ENCODE measurements at places on chromosomes 4 and X.

- DNase-seq = no peak
Measured at GRCh38 chr4:155887045-155887444, 16.5 kb upstream of the TDO2 start.

GRCh38 chr4:141301216-141301615 is 80.5 kb downstream of the ZNF330 start:
- no peak for DNase-seq

DNA sequence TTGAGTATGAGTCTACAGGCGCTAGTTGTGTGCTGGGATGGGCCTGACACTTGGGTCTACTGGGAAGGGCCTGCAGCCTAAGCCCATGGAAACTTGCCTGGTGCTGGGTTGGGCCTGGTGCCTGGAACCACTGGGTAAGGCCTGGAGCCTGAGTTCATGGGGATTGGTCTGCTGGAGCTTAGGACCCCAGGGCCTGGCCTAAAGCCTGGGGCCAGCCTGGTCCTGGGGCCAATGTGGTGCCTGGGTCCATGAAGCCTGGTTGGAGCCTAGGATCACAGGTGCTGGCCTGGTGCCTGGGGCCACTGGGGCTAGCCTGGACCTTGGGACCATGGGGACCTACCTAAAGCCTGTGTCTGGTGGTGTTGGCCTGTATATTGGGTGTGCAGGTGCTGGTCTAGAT is 270.3 kb upstream of the GRIA3 start:
- no peak for DNase-seq

- no peak for DNase-seq
Measured at GRCh38 chr4:182140547-182140946, 102.7 kb upstream of the TENM3 start.

GRCh38 chrX:150898343-150899190 is at the start of gene CD99L2:
Gene CD99L2, minus strand, starts transcription at chrX:150898668. Its CDS starts 80 bp downstream, at chrX:150898588.
- peak; percentile 91 for DNase-seq

GRCh38 chr4:147360301-147360700 is 120.6 kb upstream of the EDNRA start:
- DNase-seq = no peak

- no peak for DNase-seq
Measured at GRCh38 chr4:14767142-14767541, 235.1 kb upstream of the CPEB2 start.

- no peak for DNase-seq
Measured at GRCh38 chr4:153008578-153009199, 72.6 kb downstream of the FHDC1 start.

- no peak for DNase-seq
Measured at GRCh38 chr4:186581421-186581820, 26.1 kb upstream of the MTNR1A start.

DNA sequence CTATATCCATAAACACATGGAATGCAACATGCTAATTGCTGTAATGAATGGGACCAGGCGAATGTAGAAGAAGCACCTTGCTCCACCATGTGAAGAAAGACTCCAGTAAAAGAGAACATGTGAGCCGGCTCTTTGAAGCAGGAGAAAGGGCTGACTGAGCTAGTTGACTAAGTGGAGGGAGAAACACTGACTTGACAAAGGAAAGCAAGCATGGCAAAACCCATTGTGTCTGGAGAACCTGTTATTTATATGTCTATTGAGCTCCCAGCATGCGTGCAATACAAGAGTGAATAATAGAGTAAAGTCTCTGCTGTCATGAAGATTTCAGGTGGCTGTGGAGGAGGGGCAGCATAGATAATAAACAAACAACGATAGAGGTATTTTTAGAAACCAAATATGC is 559.9 kb downstream of the RAB28 start:
- no peak for DNase-seq

DNA sequence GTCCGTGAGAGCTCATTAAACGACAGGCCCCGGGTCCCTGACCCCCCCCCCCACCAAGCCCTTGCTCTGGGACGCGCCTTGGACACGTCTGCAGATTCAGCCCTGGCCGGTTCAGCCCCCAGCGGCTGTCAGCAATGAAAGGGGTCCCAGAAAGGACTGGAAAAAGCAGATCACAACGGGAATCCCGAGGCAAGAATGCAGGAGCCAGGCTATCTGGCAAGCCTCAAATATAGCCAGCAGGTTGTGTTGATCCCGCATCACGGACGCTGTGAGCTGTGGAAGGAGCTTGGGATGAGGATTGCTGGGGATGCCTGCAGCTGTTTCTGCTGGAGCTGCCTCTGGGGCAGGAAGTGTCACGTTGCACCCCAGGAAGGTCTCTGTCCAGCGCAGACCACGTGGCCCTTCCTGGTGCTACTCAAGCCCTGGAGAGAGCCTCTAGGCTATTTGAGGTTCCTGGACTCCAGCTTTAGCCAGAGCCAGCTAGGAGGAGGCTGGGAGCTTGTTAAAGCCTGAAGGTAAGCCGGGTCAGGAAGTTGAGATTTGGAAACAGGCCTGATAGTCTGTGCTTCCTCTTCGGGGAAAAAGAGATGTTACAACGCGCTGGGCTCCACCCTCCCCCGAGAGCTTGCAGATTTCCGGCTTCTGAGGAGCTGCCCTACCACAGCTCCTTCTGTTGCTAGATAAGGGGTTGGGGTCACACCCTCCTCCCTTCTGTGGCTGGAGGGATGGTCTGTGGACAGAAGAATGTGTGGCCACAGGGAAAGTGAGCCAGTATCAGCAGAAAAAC is 19.3 kb upstream of the CSF2RA start:
- peak; percentile 77 for DNase-seq

GRCh38 chrX:38318196-38318595 is 9.1 kb downstream of the RPGR start:
- no peak for DNase-seq

- DNase-seq = no peak
Measured at GRCh38 chr4:115128037-115128436, 14.6 kb upstream of the NDST4 start.

- no peak for DNase-seq
Measured at GRCh38 chr4:3368841-3369760, 72.7 kb upstream of the HGFAC start.

DNA sequence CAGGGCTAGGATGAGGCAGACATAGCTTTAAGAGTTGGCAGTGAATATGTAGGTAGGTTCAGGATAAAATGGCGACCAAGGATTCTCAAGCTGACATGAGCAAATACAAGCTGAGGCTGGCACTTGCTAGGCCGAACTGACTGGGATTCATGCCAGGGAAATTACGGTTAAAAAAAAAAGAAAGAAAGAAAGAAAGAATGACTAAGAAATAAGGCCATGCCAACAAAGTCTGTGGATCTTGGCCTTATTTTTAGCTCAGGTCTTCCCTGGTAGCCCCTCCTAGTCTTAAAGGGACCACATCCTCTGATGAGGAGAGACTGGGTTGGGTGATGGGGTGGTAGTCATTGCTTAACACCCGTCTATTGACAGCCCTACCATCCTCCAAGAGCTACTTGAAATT is 64.4 kb upstream of the KLHL13 start:
- no peak for DNase-seq

DNA sequence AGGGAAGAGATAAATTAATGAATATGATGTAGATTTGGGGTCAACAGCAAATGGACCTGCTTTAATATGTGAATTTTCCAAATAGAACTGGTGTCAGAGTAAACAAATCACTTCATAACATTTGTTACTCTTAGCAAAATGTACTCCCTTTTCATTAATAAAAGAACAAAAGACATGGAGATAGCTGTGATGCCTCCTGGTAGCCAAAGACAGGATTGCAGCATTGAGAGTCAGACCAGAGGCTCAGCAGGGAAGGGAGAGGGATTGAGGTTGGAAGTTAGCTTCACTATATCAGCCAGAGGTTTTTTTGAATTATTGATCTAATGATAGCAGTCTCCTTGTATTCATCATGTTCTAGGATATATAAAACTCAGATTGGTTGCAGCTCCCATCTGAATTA is 17.4 kb upstream of the RAB40A start:
- DNase-seq = no peak

DNA sequence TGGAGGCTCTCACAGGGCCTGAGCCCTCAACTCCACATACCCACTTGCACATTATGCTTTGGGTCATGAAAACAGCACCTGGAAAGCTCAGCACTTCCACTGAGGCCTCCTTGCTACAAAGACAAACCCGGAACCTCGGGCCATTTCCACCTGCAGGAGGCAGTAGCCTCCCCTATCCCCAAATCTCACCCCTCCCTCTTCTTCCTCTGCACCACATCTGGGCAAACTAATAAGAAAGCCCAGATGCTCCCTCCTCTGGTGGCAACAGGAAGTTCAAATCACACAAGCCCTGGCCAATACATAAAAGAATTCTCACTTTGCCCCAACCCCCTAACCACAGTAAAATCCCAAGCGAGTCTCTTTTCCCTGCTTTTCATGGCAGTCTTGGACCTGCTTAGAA is 136.4 kb downstream of the MAPK10 start:
- DNase-seq = no peak

GRCh38 chr4:3701736-3702560 is 64.2 kb upstream of the ADRA2C start:
- DNase-seq = no peak

GRCh38 chr4:81740487-81740886 is 268.8 kb upstream of the RASGEF1B start:
- DNase-seq = no peak

GRCh38 chr4:71186566-71187403 is 152.0 kb upstream of the SLC4A4 start:
- DNase-seq = peak; percentile 40

DNA sequence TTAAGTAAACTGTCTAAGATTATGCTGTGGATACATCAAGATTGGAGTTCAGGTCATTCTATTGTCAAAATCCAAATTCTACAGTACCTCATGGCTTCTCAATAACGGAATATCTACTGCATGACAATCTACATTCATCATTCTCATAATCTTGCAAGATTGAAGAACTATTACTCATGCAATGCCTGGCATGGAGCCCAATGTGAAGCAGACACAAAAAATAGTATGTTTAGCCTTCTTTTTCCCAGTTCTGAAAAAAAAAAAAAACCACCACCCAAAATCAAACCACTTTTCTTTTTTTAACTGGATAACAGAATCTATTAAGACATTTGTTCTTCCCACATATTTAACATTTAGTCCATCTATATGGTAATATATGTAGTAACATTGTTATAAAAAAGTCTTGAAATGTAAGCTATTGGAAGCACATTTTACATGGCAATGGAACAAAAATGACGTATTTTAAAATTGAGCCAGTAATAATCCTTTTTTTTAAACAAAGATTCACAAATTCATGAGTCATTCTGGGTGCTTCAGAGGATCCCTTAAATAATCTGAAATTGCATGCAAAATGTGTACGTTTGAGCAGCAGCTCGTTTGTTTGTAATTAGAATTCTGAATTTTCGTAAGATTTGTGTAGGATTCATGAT is 232.2 kb upstream of the FMR1 start:
- DNase-seq = no peak

DNA sequence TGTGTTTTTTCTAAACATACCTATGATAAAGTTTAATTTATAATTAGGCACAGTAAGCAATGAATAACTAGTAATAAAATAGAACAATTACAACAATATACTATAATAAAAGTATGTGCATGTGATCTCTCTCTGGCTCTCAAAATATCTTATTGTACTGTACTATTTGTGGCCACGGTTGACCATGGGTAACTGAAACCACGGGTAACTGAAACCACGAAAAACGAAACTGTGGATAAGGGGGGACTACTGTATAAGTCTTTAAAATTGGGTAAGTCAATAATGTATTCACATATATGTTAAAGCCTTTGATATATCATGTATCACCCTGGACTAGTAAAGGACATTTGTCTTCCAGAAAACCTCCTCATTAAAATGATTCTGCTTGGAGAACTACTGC is 20.0 kb downstream of the TMEM154 start:
- DNase-seq = no peak

DNA sequence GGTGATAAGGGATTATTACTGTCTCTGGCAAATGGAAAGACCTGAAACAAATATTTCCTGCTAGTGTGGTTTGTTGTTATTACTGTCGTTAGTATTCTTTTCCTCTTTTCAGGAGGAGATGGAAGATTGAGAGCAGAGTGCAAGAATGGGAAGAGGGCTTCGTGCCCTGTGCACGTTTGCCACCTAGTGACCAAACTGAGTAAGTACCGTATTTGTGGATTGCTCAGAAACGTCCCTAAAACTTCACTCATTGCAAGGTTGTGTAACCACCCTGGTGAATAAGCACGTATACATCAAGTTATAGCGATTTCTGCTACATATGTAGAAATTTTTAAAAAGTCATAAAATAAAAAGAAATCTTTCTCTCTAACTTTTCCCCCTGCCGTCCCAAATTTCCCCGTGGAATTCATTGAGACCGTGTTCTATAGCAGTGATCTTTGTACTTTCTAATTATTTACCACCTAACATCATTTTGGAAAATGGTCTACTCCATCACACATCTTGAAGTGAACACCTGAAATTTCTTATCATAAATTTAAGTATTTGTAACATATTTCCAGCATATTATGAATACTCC is 24.3 kb downstream of the LINC00632 start:
- no peak for DNase-seq

- DNase-seq = no peak
Measured at GRCh38 chr4:180207921-180208320, 2035.3 kb upstream of the TENM3 start.

GRCh38 chr4:172802032-172802431 is 366.6 kb upstream of the GALNT7 start:
- DNase-seq = no peak

GRCh38 chr4:149113804-149114430 is 671.7 kb upstream of the NR3C2 start:
- DNase-seq = no peak

- no peak for DNase-seq
Measured at GRCh38 chrX:151206871-151207270, 30.5 kb downstream of the GPR50 start.
